Astrocyte of the cerebellum (primary cell): ENCODE measurements at places on chromosomes 12 and 14.

DNA sequence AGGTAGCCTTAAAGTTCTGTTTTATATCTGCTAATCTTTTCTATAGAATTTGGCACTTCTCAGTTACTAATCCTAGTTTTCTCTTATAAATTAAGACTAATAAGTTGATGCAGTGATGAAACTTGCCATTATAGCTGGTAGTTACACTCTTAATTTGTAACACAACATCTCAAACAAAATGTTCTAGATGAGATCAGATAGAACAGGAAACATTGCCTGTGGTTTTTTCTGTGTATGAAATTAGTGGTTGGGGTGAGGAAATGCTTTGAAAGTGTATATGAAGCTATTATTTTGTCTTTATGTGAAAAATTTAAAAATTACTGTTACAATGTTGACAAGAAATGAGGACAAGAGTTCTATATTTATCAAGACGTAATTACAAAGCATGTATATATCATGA is 91.9 kb downstream of the PCNX1 start:
- DNase-seq, result no peak

DNA sequence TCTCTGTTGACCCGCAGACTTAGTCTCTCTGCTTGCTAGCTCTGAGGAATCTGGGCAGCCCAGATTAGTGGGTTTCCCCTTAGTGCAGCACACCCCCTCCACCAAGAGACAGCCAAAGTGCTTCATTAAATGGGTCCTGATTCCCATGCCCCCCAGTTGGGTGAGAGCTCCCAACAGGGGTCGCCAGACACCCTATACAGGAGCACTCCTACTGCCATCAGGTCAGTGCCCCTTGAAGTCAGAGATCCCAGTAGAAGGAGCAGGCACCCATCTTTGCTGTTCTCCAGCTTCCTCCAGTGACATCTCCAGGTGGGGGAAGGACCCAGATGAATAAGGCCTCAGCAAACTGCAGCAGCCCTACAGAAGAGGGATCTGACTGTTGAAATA is 36.7 kb upstream of the C14orf132 start:
- DNase-seq, result no peak

- DNase-seq, result no peak
These were observed 439.7 kb downstream of the ADAMTS20 start for GRCh38 chr12:43112101-43112920.

DNA sequence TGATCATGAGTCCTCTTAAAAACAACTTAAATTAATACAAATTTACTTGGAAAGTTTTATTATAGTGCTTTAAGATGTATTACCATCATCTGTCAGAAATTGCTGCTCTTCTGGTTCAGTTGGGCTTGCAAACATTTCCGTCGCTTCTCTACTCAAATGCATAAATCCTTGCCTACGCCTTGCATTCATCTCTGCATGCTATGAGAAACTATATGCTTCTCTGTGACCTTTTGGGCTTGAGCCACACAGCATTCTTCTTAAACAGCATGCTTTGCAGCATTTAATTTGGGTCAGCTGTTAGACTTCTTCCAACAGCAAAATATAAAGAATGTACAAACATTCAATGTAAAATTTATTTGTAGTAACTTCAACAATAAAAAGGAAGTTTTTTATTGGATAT is 305.7 kb upstream of the FLRT2 start:
- DNase-seq, result no peak

- no peak for DNase-seq
These were observed 6.2 kb upstream of the SLC15A4 start for GRCh38 chr12:128829861-128830504.

DNA sequence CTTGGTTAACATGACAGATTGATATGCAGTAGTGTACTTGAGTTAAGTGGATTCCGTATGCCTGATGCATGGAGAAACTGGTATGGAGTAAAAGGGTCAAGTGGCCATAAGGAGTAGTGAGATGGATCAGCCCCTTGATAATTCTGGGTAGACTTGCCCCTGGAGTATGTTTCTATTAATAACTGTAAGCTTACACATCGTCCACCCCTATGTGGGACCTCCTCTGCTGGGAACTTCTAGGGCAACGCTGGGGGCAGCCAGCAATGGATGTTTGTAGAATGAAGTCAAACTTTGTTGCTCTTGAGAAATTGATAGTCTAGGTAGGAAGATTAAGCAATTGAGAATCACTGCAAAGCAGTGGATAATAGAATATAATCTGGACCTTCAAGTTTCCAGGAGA is 3.5 kb downstream of the C12orf75 start:
- DNase-seq, result no peak

DNA sequence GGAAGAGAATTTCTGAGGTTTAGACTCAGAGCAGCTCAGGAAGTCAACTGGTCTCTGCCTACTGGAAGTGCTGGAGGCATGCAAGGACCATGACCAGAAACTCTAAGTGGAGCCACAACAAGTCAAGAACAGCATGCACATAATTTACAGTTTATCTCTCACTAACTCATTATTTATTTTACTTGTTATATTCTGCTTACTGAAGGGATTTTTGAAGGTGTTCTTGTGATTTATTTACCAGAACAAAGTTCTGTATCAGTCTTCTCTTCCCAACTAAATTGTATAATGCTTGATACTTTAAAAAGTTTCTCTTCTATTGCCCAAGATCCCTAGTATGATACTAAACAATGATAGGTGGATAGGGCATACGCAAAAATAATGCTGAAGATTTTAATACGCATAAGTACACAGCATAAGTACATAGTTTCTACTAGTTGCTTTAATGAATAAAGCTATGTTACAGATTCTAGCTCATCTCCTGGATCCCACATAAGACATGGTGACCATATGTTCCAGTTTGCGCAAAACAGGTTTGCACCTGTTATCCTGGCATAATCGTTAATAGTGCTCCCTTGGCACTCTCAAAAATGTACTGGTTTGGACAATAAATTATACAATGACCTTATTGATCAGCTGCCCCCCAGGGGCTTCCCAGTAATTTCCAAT is 11.6 kb upstream of the SPTB start:
- no peak for DNase-seq

DNA sequence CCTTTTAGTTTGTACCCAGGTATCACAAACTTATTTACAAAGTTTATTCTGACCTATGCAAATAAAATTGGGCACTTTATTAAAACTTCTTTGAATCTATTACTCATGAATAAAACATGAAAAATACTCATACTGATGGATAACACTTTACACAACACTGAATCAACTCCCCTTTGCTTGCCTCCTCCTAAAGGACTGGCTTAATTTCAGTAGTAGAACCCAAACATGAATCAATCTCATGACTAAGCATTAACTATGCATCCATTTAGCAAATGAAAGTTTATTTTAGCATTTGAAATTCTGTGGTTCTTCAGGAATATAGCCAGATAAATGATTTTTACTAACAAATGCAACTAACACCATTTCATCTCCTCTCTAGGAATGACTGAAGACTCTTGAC is 32.4 kb downstream of the DENND5B start:
- DNase-seq, result no peak

- no peak for DNase-seq
These were observed 67.6 kb downstream of the GTF2A1 start for GRCh38 chr14:81153187-81153586.

DNA sequence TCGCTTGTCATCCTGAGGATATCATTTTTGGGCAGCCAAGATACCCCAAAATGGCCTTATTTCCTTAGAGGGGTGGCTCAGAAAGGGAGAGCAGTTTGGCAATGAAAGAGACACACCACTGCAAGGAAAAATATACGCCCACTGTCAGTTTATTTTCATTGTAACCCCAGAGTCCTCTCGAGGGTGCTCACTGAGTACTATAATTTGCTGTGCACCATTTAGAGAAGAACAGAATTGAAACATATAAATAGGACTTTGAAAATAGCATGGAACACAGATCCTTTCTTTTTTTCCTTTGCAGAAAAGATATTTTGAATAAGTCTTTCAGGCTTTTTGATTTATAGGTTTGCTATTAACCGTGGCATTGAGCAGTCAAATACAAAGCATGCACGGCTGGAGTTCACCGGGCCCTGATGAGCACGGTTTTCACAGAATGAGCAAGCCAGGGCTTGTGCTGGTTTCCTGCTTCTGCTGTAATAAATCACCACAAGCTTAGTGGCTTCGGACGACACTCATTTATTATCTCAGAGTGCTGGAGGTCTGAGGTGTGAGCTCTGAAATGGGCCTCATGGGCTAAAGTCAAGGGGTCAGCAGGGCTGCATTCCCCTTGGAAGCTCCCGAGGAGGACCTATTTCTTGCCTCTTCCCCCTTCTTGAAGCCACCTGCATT is 152.3 kb downstream of the ZNF664 start:
- DNase-seq, result no peak

- peak; percentile 23 for DNase-seq
These were observed 216.2 kb downstream of the ZFP36L1 start for GRCh38 chr14:68576496-68577244.

DNA sequence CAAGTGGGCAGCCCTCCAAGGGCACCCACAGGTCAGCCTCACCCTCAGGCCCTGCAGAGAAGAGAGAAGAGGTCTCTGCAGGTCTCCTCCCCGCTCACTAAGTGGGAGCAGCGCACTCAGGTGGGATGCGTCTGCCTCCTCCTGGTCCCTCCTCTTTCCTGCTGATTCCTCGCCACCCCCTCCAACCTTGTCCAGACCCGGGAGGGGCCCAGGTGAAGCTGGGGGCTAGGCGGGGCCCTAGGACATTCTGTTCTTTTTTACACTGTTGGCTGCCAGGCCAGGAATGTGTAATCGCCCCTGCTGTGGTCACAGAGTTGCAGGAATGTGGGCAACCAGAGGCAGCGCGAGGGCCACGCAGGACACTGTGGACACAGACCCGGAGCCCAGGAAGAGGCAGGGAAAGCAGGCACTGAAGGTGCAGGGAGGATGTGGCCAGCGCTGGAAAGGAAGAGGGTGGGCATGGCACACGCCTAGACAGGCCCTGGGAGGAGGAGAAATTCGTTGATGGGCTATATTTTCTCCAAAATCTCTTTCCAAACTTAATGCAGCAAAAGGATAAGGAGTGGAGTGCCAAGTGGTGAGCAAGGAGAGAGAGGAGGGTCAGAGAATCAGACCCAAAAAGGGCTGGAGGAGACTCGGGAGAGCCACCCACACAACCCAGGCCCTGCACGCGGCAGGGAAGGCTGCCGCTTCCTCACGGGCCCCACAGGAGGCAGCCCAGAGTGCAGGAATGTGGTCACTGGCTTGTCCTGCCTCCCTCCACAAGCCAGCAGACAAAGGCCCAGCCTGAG is 911 bp upstream of the SCNN1A start:
- no peak for DNase-seq

DNA sequence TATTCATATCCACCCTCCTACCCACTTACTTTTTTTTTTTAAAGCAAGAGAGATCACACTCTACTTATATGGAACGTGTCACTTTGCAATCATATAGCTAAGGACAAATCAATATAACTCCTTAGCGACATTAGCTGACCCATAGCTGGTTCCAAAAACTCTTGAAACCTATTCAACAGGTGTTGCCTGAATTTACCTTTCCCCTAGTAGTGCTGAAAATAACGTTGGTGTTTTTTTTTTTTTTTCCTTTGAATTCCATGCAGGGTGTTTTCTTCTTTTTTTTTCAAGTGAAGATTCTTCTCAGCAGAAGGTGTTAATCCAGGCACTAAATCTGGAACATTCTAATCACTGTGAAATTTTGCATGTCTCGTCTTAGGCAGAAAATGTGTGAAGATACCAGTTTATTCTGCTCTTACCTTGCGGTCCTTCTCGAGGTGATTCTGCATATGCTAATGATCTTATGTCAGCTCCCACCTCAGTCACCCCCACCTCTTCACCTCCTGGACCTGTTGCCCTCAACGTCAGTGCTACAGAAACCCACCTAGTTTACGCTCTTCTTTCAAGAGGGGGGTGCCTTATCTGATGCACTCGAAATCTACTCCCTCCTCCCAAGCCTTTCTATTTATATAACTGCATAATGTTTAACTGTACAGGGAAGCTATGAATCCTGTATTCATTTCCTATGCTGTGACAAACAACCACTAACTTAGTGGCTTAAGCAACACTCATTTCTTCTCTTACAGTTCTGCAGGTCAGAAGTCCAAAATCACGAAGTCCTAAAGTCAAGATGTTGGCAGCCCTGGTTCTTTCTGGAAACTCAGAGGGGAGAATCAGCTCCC is 7.1 kb upstream of the VPS37B start:
- no peak for DNase-seq

GRCh38 chr12:116174904-116175303 is 102.6 kb downstream of the MED13L start:
- no peak for DNase-seq

GRCh38 chr14:28482251-28483040 is 284.1 kb upstream of the FOXG1 start:
- DNase-seq, result no peak

DNA sequence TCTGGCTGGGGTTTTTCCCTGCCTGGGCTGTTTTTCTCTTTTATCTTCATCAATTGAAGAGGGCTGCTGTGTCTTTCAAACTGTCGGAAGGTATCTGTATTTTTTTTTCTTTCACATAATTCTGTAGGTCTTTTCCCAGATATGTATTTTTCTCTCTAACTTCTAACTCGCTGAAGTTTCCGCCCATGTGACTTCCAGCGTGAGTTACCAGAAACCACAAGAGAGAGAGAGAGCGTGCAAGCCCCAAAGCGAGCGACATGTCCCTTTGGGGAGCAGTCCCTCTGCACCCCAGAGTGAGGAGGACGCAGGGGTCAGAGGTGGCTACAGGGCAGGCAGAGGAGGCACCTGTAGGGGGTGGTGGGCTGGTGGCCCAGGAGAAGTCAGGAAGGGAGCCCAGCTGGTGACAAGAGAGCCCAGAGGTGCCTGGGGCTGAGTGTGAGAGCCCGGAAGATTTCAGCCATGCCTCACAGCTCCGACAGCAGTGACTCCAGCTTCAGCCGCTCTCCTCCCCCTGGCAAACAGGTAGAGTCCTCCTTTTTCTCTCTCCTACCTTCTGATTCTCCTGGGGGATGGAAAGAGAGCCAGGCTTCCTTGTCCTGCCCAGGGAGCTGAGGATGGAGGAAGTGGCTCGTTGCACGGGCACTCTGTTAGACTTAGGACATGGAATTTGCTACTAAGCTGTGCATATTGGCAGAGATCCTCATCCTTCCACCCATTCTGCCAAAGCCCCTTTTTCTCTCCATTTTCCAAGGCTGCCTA is at the start of gene BATF:
BATF (plus strand) TSS at position 246 of the 759 bp plus-strand sequence; CDS start at position 460, 214 bp downstream.
- no peak for DNase-seq

DNA sequence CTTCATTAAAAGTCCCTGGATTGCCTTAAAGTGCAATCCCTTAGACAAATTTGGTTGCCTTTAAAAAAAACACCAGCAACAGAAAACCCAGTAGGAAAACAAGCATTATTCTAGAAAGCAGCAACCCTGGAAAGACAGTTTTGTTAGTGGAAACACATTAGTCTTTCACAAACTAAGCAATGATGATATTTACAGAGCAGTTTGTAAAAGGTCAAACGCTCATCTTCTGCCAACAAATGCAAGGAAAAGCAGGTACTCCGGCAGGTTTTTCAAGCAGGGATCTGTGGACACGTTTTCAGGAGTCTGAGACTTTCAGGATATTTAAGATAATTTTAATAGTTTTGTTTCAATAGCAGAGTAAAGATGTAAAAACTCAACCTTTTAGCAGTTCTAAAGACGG is 202.2 kb downstream of the EXOC5 start:
- no peak for DNase-seq
